GM23338 (cell line): ENCODE measurements at places on chromosomes 5 and 9. TPM values are rescaled to one million over a fixed set of nuclear protein-coding genes. Genes with fewer than 3 reads are reported as not detected.

The VDAC1 gene
- 329 and 363 TPM in 2 replicates for total RNA-seq

The DENND1A gene
- total RNA-seq = 27.7 and 28.7 TPM in 2 replicates

The STPG3 gene
- not detected in 2 replicates for total RNA-seq

The SAXO1 gene
- not detected in 2 replicates for total RNA-seq

The PRPF4 gene
- total RNA-seq = 31.3 and 34.6 TPM in 2 replicates

The TNFSF8 gene
- total RNA-seq = not detected in 2 replicates

The TUBB4B gene
- 334 and 374 TPM in 2 replicates for total RNA-seq

DNA sequence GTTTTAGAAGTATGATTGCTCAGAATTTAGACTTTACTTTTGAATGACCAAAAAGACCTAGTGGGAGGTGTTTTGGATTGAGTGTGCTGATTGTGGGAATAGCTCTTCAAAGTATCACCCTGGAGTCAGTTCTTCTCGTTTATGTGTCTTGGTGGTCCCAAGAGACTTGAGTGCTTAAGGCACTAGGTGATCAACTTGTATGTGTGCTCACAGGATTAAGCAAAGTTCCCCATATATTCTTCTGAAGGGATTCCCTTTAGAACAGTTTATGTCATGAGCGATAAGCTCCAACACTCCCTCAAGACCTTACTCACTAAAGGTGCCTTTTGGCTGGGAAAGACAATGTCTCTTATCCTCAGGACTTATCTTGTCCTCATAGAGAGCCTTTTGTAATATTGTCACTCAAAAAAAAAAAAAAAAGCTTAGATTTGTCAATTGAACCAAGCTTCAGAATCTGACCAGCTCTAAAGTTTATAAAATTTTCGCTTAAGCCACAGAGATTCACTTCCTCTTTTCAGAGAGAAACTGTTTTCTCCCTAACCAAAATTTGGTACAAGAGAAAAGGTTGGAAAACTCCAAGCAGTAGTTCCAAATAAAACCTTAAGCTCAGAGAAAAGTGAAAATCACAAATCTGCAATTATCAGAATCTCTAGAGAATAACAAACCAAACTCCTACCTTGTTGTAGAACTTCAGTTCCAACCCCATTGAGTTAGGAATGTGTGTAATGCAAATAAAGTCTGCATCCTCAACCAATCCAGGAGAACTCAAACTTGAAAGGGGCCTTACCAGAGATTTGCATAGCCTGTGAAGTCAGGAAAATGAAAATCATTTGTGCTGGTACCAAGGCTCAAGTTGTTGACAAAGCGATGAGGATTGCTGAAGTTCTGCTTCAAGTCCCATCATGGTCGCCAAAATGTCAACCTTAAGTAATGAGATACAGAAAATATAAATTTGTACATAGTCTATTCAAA is 40.0 kb upstream of the PDZD2 start:
- H3K27ac ChIP-seq = no peak overlapping the region
- no peaks in the 10 kb centered on the region for H3K27me3 ChIP-seq
- DNase-seq = peak; percentile 9

DNA sequence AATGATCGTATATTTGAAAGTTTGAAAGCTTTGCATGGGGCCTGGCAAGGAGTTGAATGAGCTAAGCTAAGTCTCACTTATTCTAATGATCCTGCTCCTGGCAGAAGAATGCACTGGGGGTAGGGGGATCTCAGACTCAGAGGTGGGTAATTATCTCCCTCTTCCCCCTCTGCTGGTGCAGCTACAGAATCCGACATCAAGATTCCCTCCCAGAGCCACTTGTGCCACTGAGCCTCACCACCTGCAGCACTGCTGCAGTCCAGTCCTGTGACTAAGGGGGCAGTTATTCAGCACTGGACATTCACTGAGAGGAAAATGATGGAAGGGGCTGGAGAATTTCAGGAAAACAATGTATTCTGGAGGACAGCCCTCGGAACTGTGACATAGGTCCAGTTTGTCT is 205.8 kb downstream of the DEPDC1B start:
- peaks cover 5% of the 10 kb centered on the region for H3K4me1 ChIP-seq
- H3K27ac ChIP-seq = no peak overlapping the region
- H3K36me3 ChIP-seq = no peaks in the 10 kb centered on the region

DNA sequence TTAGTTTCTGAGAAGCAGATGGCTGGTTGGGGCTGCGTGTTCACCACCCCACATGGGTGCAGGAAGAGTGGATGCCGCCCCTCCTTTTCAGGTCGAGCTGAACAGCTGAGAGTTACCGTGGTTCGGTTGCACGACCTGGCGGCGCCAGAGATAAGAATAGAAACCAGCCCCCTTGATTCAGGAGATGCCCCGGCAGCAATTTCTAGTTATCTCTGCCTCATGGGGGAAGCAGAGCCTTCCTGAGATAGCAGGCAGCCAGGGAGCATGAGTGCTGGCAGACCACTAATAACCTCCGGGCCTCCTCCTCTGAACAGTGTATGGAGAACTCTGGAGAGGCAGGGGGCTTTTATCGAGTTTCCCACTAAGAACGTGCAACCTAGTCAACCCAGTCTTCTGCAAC is 177.8 kb downstream of the NSG2 start:
- no peaks in the 10 kb centered on the region for H3K4me1 ChIP-seq
- no peak overlapping the region for H3K4me3 ChIP-seq
- no peaks in the 10 kb centered on the region for H3K36me3 ChIP-seq
- no peaks in the 10 kb centered on the region for H3K27me3 ChIP-seq
- DNase-seq = no peak

DNA sequence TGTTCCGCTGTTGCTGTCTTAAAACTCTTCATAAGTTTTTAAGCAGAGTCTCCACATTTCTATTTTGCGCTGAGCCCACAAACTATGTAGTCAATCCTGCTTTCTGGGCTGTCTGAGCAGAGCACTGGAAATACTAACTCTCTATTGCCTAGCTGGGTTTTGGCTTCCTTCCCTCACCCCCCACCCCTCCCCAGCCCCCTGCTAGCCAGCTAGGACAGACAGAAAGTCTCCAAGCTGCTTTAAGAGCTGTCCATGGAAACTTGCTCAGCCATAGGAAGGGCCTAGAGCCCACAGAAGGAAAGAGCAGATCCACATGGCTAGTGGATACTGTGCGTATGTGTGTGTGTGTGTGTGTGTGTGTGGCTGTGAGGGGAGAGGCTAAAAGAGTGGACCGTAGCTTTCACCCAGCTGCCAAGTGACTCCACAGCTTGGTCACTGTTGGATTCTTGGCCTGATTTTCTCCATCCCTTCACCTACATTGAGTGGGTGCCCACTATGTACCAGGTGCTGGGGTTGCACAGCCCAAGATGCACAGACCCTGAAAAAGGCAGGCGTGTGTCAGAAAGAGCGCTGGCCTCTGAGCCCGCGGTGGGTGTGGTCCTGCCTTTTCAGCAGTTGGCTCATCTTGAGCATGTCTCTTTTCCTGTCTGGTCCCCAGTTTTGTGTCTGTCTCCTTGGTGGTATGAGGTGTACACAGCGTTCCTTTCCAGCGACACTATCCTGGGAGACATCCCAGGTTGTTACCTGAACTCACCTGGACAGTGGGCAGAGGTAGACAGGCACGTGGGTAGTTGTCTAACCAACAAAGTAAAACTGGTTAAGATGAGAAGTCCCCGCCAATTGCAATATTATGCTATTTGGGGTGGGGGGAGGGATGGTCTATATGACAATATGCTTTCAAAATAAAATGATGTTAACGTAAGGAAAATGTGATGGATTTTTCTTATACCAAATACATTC is 5.4 kb upstream of the NKX2-5 start:
- H3K4me3 ChIP-seq = peak overlapping the region; percentile 54; the same call in 1 of the 2 replicates
- no peak overlapping the region for H3K27ac ChIP-seq
- peaks cover 100% of the 10 kb centered on the region for H3K27me3 ChIP-seq
- peaks cover 89% of the 10 kb centered on the region for H3K4me1 ChIP-seq

- H3K4me1 ChIP-seq = no peaks in the 10 kb centered on the region
- no peak overlapping the region for H3K27ac ChIP-seq
- no peak for DNase-seq
- H3K4me3 ChIP-seq = no peak overlapping the region
- H3K36me3 ChIP-seq = no peaks in the 10 kb centered on the region
Observed at GRCh38 chr9:38246833-38247232, 145.7 kb upstream of the ALDH1B1 start.

GRCh38 chr5:80141147-80141671 is 106.1 kb downstream of the THBS4 start:
- peaks cover 16% of the 10 kb centered on the region; the same call in 1 of the 2 replicates for H3K36me3 ChIP-seq
- DNase-seq = peak; percentile 82
- peak overlapping the region; percentile 96 for H3K27ac ChIP-seq
- peaks cover 57% of the 10 kb centered on the region for H3K4me1 ChIP-seq

DNA sequence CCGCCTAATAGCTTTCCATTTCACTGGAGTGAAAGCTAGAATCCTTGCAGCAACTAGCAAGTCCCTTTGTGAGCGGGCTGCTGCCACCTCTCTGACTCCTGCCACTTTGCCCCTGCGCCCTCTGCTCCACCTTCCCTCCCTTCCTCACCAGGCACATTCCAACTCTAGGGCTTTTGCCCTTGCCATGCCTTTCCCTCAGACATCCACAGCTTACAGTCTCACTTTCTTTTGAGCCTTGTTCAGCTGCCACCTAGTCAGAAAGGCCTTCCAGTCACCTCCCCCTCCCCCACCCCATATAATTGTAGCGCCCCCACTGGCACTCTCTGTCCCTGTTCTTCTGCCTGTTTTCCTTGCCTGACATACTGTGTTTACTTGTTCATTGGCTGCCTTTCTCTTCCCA is 31.0 kb downstream of the CYSTM1 start:
- DNase-seq = peak; percentile 82
- H3K36me3 ChIP-seq = no peaks in the 10 kb centered on the region
- no peak overlapping the region for H3K4me3 ChIP-seq
- H3K4me1 ChIP-seq = 0 out of 2 replicates have a peak, but pooled peaks cover 10% of the 10 kb centered on the region

DNA sequence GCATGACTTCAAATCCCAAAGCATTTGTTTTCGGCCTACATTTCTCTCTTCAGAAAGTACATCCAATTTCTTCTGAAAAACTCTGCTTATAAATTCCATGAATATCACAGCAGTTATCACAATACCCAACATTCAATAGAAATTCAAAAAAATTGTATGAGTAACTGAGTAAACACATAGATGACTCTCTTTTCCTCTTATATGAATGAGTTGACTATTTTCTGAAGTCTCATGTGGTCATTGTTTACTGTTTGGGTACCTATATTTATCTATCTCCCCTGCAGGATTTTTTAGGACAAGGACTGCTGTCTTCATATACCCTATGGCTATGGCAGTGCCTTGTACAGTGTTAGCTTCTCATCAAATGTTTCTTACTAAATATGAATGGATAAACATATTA is 157.1 kb downstream of the HTR1A start:
- H3K4me1 ChIP-seq = no peaks in the 10 kb centered on the region; the same call in 1 of the 2 replicates
- no peaks in the 10 kb centered on the region for H3K27me3 ChIP-seq
- no peak overlapping the region for H3K27ac ChIP-seq

- H3K4me3 ChIP-seq = no peak overlapping the region
- no peaks in the 10 kb centered on the region for H3K27me3 ChIP-seq
- no peaks in the 10 kb centered on the region for H3K36me3 ChIP-seq
- DNase-seq = no peak
- peaks cover 24% of the 10 kb centered on the region; the same call in 1 of the 2 replicates for H3K4me1 ChIP-seq
Observed at GRCh38 chr5:169173372-169173771, 127.6 kb downstream of the SLIT3 start.

- no peaks in the 10 kb centered on the region for H3K27me3 ChIP-seq
- no peak overlapping the region for H3K4me3 ChIP-seq
- no peak overlapping the region for H3K27ac ChIP-seq
- no peak for DNase-seq
- H3K36me3 ChIP-seq = no peaks in the 10 kb centered on the region
- peaks cover 16% of the 10 kb centered on the region for H3K4me1 ChIP-seq
Observed at GRCh38 chr9:99513441-99514112, 291.5 kb downstream of the SEC61B start.

DNA sequence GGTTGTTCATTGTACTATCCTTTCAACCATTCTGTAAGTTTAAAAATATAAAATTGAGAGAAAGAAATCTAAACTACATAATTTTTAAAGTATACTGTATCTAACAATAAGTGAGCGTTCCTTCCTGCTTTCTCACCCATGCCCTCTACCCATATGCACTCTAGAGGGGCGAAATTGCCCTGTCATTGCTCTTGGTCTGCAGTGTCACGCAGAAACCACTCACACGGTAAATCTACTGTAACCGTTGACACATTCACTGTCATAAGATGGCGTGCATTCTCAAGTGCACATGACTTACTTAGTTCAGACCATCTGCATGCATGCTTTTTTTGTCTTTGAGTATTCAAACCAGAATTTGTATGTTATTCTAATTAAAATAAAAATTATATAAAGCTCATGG is 55.7 kb upstream of the NIPBL start:
- H3K27ac ChIP-seq = no peak overlapping the region
- no peaks in the 10 kb centered on the region for H3K27me3 ChIP-seq
- H3K4me1 ChIP-seq = no peaks in the 10 kb centered on the region
- H3K36me3 ChIP-seq = no peaks in the 10 kb centered on the region

- H3K4me3 ChIP-seq = no peak overlapping the region
- peaks cover 79% of the 10 kb centered on the region for H3K36me3 ChIP-seq
- no peaks in the 10 kb centered on the region for H3K27me3 ChIP-seq
- no peak for DNase-seq
- no peaks in the 10 kb centered on the region for H3K4me1 ChIP-seq
Observed at GRCh38 chr9:106927916-106928315, 65.0 kb downstream of the ZNF462 start.

DNA sequence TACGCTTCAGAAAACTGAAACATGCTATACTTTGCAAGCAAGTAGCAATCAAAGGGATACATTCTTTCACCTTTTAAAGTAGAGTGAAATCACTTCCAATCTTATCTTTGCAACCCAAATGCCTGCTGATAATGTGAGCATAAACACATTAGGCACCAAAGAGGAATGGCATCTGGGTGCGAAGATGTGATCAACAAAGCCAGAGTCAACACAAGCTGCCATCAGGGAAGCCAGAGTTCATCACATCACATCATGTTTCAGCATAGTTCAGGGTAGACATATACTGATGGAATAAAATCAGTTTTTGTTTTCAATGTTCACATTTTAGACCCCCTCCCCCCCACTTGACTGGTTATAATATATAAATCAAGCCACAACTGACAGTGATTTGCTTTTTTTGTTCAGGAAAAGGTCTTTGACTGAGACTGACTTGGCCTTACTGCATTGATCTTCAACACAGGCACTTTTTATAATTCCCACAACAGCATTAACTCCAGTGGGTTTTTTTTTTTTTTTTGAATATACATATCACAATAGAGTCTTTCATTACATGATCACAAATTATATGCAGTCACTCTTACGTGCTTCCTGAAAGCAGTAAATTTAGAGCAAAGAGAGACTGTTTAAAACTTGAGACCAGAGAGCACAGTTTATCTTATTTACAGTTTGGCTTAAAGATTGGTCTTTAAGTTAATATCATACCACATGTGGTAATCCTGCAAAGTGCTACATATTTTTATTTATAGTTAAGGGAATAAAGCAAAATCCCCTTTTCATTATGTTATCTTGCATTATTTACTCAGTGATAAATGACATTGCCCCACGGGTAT is 20.3 kb downstream of the AOPEP start:
- peaks cover 8% of the 10 kb centered on the region for H3K36me3 ChIP-seq
- H3K27ac ChIP-seq = no peak overlapping the region
- H3K4me1 ChIP-seq = no peaks in the 10 kb centered on the region
- no peak for DNase-seq
- no peaks in the 10 kb centered on the region for H3K27me3 ChIP-seq
- no peak overlapping the region for H3K4me3 ChIP-seq

- no peaks in the 10 kb centered on the region for H3K27me3 ChIP-seq
- H3K27ac ChIP-seq = no peak overlapping the region
- no peaks in the 10 kb centered on the region for H3K36me3 ChIP-seq
- H3K4me1 ChIP-seq = no peaks in the 10 kb centered on the region; the same call in 1 of the 2 replicates
Observed at GRCh38 chr5:107302441-107302840, 368.3 kb downstream of the EFNA5 start.

- no peaks in the 10 kb centered on the region for H3K4me1 ChIP-seq
- no peak for DNase-seq
- H3K4me3 ChIP-seq = no peak overlapping the region
- no peak overlapping the region for H3K27ac ChIP-seq
- no peaks in the 10 kb centered on the region for H3K36me3 ChIP-seq
- H3K27me3 ChIP-seq = no peaks in the 10 kb centered on the region
Observed at GRCh38 chr5:98330871-98331270, 442.6 kb upstream of the RGMB start.
